Epithelial cell of umbilical artery (primary cell): ENCODE measurements at places on chromosomes 12 and 14. TPM values are rescaled to one million over a fixed set of nuclear protein-coding genes. Genes with fewer than 3 reads are reported as not detected.

FOXG1 gene
- not detected in 2 replicates for total RNA-seq

AKAP3 gene
- total RNA-seq = 0.97 and 1.1 TPM in 2 replicates

MGP gene
- 42.1 and 237 TPM in 2 replicates for total RNA-seq

HOXC10 gene
- not detected in 2 replicates for total RNA-seq

LTBR gene
- 25.7 and 32.7 TPM in 2 replicates for total RNA-seq

MUCL1 gene
- not detected in 2 replicates for total RNA-seq

SLC24A4 gene
- total RNA-seq = under 0.01 TPM in 1 of 2 replicates, not detected in the other

ZBTB1 gene
- total RNA-seq = 43.5 and 48.7 TPM in 2 replicates

FZD10 gene
- total RNA-seq = not detected in 2 replicates

CPNE6 gene
- total RNA-seq = not detected in 2 replicates

RBM19 gene
- 16.2 and 18.4 TPM in 2 replicates for total RNA-seq

PUS1 gene
- total RNA-seq = 14.9 and 16.3 TPM in 2 replicates

USP44 gene
- 2.6 and 3.0 TPM in 2 replicates for total RNA-seq

SLC35F4 gene
- total RNA-seq = not detected in 2 replicates

KRT6B gene
- not detected in 2 replicates for total RNA-seq

OTOGL gene
- total RNA-seq = 1.8 and 4.2 TPM in 2 replicates

EIF2B2 gene
- 149 and 194 TPM in 2 replicates for total RNA-seq

DEGS2 gene
- under 0.01 and 0.15 TPM in 2 replicates for total RNA-seq

ART4 gene
- 16.9 and 29.5 TPM in 2 replicates for total RNA-seq

CEBPE gene
- not detected in 2 replicates for total RNA-seq

BORCS5 gene
- total RNA-seq = 8.4 and 9.7 TPM in 2 replicates

GRIP1 gene
- 0.15 and 0.32 TPM in 2 replicates for total RNA-seq

TEX52 gene
- not detected in 2 replicates for total RNA-seq

TRHDE gene
- 0.32 and 3.8 TPM in 2 replicates for total RNA-seq

KRT6C gene
- not detected in 2 replicates for total RNA-seq

KRT79 gene
- under 0.01 TPM in 1 of 2 replicates, not detected in the other for total RNA-seq

FIGNL2 gene
- total RNA-seq = 0.61 and 0.65 TPM in 2 replicates

ENDOU gene
- not detected in 2 replicates for total RNA-seq

ATP5MC2 gene
- total RNA-seq = 131 and 139 TPM in 2 replicates

RNF31 gene
- total RNA-seq = 37.4 and 47.7 TPM in 2 replicates

CCDC175 gene
- not detected in 2 replicates for total RNA-seq

RIMBP2 gene
- under 0.01 TPM in 1 of 2 replicates, not detected in the other for total RNA-seq

CELA1 gene
- not detected in 2 replicates for total RNA-seq

GPR84 gene
- not detected in 2 replicates for total RNA-seq

MSRB3 gene
- total RNA-seq = 31.5 and 37.1 TPM in 2 replicates

ANG gene
- 3.6 and 5.5 TPM in 2 replicates for total RNA-seq

KLRC1 gene
- total RNA-seq = not detected in 2 replicates

KLRC2 gene
- not detected in 2 replicates for total RNA-seq

GLT1D1 gene
- not detected in 2 replicates for total RNA-seq

ADAMTS20 gene
- total RNA-seq = not detected in 2 replicates

GYS2 gene
- not detected in 2 replicates for total RNA-seq
